ENCODE measurements at places on chromosomes 16 and 17. TPM values are rescaled to one million over a fixed set of nuclear protein-coding genes. Genes with fewer than 3 reads are reported as not detected.

GRCh38 chr16:9607515-9608230 is 516.2 kb downstream of the HAPSTR1 start:
- peak; percentile 1 for DNase-seq

DNA sequence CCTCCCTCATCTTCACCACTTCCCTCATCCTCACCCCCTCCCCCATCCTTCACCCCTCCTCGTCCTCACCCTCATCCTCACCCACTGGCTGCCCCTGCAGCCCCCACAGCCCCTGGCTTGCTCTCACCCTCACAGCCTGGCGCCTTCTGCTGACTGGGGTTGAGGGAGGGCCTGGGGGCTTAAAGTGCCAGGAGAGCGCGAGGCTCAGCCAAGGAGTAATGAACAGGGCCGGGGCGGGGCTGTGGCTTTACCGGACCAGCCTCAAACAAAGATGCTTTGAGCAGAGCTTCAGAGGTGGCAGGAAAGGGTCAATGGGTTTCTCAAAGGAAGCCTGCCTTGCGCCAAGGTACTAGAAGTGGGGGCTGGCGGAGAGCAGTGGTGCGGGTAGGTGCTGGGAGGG is at the start of gene PRSS33:
PRSS33 (minus strand) TSS at position 155 of the 400 bp plus-strand sequence. CDS start 1,013 bp downstream, outside the sequence.
- DNase-seq: no peak

DNA sequence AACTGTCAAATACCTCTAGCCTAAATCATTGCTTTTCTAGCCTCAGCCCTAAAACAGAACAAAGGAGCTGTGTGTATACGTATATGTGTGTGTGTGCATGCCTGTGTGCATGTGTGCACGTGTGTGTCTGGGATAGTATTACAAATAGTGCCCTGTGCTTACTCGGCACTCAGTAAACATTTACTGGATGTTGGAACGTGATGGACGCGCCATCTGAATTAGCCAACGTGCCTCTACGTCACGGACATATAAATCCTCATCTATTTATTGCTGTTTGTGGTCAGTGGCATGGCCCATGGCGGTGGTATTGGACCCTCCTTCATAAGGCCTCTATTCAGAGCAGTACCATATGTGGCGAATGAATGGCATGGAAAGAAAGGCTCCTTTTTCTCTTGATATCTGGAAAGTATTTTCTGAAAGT is 37.5 kb downstream of the WWP2 start:
- no peak for DNase-seq

DNA sequence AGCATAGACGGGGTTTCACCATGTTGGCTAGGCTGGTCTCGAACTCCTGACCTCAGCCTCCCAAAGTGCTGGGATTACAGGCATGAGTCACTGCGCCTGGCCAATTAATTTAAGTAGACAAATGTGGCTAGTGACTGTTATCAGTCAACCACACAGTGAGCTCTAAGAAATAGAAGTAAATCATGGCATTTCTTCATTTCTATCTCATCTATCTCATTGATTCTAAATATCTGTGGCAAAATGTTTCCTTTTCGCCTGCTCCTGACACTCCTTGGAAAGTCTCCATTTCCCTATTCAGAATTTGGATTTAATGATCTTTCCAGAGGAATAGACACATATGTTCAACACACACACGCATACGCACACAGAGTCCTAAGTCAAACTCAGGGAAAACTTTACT is 81.3 kb downstream of the HIC1 start:
- peak; percentile 18 for DNase-seq

GRCh38 chr16:6684076-6684673 is 648.5 kb upstream of the RBFOX1 start:
- DNase-seq: peak; percentile 30

DNA sequence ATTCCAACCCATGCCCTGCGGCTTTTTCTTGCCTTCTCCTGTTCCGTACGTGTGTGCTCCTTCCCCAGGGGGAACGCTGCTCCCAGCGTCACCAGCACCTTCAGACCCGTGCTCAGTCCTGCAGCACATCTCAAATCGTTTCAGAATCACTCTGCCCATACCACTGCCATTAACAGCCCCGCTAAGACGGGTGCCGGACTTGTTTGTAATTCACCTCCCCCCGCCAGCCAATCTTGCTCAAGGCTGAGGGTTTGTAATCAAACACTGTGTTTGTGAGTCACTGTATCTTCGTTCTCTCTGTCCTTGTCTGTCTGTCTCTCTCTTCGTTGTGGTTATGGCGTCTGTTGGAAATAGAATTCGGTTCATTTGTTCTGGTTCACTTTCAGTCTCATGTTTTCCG is 17.3 kb downstream of the CARD14 start:
- DNase-seq: peak; percentile 80

DNA sequence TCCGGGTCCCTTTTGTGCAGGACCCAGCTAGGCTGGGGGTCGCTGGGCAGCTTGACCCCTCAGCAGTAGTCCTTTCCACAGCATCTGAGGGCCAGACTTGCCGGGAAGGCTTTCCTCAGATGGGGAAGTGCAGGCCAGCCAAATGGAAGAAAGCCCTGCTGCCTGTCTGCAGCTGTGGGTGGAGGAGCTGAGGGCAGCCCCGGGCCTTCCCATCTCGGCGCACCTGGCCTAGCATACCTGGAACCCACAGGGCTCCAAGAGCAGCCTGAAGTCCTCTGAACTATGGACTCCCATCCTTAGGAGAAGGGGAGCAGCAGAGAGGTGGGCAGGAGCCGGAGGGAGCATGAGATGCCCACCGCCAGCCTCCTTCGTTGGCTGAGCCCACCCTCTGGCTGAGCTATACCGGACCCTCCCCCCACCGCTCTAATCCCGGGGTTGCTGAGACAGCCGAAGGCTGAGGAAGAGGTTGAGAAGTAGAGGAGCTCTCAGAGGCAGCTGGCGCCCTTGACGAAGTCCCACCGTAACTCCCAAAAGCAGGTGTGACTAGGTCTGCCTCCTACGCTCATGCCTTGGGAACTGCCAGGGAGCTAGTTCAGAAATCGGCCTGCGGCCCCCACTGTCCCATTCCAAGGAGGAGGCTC is 13.2 kb downstream of the UBALD2 start:
- no peak for DNase-seq

DNA sequence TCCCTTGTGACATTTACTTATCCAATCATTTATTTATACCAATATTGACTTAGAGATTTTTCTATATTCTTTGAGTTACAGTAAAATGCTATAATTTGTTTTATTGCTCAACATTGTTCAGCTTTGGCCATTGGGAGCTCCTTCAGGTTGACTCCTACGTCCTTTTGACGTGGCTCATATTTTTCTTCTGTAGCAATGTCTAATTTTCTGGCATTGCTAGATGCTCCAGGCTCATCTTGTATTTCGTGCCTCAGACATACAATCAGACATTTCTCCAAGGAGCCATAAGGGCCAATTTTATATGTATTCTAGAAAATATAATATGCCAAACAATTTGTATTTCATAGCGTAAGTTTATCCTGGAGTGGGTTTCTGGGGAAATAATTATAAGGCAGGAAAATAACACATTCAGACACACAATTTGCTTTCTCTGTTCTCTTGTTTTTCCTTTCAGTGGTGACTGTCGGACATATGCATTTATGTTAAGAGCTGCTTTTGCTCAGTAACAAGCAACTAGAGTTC is 355.1 kb upstream of the MON1B start:
- DNase-seq: no peak

DNA sequence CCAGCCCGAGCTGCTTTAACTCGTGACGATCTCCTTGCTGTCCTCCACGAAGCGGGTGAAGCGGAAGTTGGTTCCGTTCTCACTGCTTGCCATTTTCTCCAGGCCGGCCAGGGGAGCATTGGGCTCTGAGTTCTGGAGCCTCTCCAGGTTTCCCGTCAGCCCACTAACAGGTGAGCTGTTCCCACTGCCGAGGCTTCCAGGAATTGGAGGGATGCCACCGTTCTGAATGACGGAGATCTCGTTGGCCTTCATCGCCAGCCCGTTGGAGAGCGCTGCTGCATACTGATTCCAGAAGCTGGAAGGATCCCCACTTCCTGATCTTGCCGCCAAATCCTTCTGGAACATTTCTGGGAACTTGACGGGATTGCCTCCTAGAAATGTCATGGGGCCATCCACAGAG is 14.0 kb downstream of the SALL1 start:
- no peak for DNase-seq

WNT9B gene
- not detected for polyA plus RNA-seq

Measured in GM23248 (cell line).